GF-D8 (cell line): ENCODE measurements at places on chromosomes 5 and 9.

DNA sequence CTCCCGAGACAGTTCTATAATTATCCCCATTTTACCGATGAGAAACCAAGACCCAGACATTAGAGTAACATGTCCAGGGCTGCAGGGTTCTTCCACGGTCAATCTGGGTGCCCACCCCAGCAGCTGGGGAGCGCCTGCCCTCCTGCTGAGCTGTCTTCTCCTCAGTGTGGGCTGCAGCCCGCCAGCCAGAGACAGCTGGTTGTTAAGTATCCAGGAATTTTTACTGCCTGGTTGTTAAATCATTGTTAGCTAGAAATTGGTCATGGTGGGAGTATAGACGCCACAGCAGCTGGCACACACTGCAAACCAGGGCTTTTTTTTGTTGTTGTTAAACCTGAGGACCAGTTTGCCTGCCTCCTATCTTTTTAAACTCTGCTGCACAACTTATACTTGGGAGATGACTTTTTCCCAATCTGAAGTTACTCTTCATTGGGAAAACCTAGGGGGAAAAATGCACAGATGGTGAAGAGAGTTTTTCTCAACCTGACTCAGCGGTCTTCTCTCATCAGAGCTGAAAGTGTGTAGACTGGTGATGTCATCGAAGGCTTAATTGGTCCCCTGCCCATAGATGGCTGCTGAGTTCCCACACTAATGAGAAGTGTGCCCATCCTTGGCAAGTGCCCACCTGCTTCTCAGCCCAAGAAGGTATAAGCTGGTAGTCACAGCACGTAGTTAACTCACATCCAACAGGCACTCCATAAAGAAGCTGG lies 208.6 kb downstream of the DRD1 start:
- no peak for DNase-seq

GRCh38 chr9:137320555-137321384 lies 18.7 kb upstream of the NRARP start:
- DNase-seq, result peak; percentile 65

DNA sequence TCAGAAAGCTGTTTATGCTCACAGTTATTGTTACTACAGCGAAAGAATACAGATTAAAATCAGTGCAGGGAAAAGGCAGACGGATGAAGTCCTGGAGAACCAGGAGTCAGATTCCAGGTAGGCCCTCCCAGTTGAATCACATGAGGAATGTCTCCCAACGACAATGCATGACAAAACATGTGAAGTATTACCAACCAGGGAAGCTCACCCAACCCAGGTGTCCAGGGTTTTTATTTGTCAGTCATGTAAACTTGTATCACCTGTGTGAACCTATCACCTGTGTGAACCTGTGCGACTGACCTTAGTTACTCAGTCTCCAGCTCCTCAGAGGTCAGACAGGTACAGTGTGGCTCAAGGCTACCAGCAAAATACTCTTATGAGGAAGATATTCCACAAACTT lies 63.9 kb downstream of the KIAA1958 start:
- no peak for DNase-seq

DNA sequence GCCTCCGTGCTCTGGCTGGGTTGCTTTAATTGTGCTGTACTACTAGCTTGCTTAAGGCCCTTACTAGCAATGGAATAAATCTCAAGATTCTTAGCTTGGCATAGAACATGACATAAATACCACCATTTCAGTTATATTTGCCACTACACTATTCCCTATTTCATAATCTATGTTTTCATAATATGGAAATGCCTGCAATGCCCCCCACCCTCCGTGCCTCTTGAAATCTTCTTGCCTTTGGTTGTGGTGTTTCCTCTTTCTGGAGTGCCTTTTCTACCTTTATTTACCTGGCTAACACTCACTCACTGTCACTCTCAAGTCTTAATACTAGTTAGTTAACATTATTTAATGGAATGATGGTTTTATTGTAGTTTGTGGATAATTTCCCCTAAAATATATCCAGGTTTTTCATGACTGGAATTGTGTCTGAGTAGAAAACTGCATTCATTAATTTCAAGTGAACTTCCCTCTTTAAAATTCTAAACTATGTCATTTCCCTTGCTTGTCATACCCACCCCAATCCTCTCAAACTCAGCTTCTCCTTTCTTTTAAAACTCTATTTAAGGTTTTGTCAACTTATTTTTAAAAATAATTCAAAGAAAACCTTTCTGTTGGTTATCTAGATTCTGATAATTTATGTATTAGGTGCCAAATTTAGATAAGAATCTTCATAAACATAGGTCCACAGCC lies 521.7 kb upstream of the DAB2 start:
- no peak for DNase-seq

GRCh38 chr9:37144762-37145161 lies 24.4 kb downstream of the ZCCHC7 start:
- DNase-seq, result no peak

GRCh38 chr9:37732086-37732741 lies 21.4 kb upstream of the TRMT10B start:
- no peak for DNase-seq

- DNase-seq, result no peak
Observed at GRCh38 chr9:14967450-14968321, 57.5 kb upstream of the FREM1 start.

DNA sequence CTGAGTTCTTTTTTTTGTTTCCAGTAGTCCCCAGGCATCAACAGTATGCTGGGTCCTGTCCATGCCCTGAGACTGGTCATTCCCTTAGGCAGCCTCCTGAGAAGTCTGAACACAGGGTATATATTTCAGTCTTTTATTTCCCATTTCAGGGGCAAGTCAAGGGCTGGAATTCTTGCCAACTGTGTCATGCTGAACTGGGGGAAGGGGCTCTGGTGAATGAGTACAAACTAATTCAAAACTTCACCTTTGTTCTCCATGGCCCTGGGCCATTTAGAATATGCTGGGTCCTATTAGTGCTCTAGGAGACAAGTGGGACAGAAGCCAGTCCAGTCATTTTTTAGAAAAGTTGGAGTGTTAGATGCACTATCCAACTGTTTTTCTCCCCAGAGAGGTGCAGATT lies 170.3 kb downstream of the TMC1 start:
- no peak for DNase-seq
